ENCODE measurements at places on chromosomes 11 and 22.

GRCh38 chr11:118953265-118953664 lies 2.8 kb upstream of the UPK2 start:
- no peak for DNase-seq

DNA sequence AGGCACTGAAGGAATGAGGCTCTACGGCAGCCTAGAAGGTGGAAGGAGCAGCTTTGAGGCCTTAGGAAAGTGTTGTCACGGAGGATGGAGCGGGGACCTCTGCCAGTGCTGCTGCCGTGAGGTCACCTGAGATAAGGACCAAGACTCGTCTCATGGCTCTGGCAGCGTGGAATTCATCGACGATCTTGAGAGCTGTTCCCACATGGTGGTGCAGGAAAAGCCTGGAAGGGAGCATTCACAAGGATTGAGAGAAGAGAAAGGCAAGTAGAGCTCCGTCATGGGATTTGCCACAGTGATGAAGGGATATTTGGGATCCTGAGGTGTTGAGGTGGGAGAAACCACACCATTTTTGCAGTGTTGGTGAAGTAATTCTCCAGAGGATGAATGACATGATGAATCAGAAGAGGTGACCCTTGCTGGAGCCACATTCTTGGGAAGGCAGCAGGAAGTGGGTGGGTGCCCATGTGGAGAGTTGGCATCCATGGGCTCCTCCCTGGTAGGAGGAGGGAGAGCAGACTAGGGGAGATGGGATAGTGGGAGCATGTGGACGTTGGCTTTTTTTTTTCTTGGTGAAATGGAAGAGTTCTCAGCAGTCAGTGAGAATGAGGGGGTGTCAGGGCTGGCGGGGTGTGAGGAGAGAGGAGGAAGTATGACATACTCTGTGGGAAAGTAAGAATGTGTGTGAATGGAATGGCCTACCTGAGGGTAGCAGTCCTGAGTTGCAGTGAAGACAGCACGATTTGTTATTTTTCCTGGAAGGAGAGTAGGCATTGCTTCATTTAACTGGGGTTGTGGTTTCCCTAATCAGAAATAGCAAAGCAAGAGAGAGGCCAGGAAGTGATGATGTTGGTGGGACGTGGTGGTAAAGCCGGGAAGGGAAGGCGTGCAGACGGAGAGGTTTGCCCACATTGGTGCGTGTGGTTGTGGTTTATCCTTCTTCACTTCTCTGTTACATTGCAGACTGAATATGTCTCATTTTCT lies 11.1 kb downstream of the PPP6R3 start:
- no peak for DNase-seq

DNA sequence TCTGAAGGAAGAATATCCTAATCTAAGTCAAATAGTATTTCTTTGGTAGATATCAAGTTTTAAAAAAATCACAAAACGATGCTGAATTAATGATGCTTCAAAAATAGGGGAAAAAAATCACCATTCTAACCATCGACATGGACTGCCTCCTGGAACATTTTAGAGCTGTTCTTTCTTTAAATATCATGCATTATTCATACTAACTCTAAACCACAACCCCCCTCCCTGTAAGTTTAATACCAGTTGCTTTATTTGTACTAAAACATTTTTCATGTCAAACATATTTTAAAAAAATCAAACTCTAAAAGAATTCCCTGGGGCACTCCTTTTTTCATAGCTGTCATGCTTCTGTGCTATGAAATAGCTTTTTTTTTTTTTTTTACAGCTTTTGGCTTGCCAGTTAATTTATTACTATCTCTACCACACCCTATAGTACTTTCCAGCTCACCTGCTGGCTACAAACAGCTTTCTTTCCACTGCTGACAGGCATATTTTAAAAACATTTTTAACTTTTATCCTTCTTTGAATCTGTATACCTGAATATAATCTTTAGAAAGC lies 256.9 kb downstream of the SOX6 start:
- DNase-seq: no peak

DNA sequence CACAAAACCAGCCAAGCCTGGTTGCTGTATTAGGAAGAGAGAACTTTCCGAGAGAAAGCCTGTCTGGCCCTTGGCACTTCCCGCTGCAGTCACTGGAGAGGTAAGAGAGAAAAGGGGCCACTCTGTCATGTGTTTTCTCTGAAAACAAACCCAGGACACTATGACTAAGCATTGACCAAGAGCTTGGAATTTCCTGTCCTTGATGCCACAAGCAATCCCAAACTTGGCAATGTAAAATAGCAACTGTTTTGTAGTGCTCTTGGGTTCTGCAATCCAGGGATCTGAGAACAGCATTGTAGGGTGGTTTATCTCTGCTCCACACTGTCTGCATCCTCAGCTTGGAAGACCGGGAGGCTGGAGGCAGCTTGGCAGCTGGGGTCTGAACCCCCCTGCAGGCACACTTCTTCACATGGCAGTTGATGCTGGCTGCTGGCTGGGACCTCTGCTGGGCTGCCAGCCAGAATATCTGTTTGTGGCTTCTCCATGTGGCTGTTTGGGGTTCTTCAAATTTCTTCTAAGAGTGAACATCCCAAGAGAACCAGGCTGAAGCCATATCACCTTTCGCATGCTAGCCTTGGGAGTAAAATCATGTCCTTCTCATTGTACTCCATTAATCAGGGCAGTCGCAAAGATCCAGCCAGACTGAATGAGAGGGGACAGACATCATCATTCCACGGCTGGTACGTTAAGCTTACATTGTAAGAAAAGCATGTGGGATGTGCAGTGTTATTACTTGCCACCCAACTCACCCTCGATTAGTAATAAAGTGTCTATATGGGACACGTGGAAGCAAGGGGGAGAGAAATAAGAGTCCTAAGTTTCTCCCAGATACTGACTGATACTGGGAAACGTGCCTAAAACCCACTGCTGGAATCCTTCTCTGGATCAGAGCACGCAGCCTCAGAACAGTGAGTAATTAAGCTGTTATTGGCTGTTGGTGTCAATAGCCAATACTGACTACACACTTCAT lies 537.4 kb upstream of the B3GAT1 start:
- no peak for DNase-seq

DNA sequence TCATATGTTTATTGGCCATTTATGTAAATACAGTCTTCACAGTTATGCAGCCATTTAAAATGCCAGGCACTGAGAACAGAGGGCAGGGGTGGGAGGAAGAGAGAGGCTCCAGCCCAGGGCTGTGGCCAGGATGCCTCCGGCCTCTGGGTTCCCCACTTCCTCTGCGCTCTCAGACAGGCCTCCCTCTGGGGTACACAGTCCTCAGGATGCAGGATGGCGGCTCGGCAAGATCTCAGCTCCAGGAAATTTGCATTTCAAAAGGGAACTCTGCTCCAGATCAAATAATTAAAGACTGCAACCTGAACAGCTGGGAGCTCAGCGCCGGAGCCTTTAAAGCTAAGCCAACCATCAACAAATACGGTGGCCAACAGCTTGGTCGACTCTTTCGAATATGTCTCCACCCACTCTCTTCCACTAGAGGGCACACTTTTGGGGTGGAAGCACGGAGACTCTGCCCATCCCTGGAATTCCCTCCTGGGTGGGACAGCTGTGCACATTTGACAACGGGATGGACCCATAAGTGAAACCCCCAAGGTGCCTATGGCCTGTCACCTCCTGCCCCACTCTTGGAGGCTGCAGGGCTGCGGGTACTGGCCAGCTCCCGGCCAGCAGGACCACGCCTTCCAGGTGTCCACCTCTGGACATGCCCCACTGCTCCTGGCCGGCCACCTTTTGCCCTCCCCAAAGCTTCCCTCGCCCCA lies 1044.7 kb downstream of the BRD1 start:
- no peak for DNase-seq

DNA sequence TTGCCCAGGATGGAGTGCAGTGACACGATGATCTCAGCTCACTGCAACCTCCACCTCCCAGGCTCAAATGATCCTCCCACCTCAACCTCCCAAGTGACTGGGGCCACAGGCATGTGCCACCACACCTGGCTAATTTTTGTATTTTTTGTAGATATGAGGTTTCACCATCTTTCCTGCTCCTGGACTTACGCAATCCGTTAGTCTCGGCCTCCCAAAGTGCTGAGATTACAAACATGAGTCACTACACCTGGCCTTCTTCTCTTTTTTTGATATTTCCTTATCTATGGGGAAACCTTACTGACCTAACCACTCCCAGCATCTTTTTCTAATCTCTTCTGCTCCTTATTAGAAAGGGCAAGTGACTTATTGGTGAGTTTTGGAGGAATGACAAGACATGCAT lies 121.7 kb upstream of the CHORDC1 start:
- DNase-seq: no peak

GRCh38 chr22:48919187-48919590 lies 908.5 kb downstream of the BRD1 start:
- no peak for DNase-seq

DNA sequence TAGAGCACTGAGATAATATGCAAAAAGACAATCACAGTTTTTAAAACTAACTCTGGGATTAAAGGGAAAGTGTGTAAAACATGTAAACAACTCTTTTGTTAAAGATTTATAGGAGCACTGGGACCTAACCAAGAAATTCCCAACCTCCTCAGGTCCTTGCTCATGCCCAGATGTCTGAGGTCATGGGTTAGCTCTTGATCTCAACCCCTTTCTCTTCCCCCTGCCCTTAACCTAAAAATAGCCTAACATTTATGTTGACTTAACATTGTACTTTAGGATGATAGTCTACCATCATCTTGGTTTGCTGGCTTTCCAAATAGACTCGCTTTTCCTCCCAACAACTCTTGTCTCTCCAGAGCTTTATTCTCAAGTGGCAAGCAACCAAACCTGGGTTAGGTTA lies 258.2 kb upstream of the FAT3 start:
- DNase-seq: no peak

DNA sequence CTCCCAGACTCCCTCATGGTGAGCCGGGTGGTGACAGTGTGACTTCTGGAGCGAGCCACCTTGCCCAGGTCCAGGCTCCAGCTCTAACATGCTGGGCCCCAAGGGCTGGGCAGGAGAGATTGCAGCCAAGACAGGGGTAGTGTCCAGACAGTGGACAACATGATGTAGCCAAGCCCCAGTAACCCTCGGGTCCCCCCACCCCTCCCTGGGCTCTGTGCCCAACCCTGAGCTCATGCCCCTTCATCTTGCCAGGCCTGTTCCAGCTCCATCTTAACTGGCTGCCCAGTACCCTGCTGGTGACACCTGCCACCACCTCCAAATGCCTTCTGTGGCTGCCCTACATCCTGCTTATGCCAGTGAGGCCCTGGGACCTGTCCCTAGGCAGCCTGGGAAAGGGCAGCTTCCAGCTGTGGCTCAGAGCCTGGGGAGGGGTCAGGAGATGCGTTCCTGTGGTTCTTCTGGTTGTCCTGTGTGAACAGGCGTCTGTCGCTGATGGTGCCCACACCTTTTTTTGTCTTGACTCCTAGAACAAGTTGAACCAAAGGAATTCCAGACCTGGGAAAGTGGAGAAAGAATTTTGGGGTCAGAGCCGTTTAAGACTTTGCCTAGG lies 12.5 kb upstream of the SYT12 start:
- no peak for DNase-seq

GRCh38 chr11:8871171-8871775 lies 39.7 kb upstream of the AKIP1 start:
- no peak for DNase-seq

DNA sequence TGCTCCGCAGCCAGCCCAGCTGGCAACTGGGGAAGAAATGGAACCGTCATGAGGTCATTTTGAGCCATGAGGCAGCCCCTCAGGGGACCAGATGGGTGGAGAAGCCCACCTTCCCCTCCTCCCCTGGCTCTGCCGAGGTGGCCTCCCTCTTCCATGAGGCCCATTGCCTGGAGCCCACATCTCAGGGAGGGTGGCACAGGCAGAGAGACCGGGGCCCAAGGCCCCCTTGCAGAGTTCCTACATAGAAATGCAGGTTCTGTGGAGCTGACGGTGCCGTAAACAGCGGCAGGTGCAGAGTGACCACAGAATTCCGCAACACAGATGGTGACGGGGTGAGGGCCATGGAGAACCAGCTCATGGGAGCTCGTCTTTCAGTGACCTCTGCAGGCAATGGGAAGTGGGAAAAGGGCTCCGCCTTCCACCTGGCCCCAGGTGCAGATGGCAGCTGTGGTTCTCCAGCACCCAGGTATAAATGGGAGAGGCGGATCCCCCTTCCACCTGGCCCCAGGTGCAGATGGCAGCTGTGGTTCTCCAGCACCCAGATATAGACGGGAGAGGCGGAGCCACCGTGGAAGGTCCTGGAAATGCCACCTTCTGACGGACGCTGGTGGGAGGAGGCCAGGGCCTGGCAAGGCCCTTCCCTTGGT lies 765.4 kb downstream of the BRD1 start:
- DNase-seq: no peak

- DNase-seq: no peak
These were observed 37.3 kb downstream of the FLI1 start for GRCh38 chr11:128731041-128731663.

- no peak for DNase-seq
These were observed 22.5 kb downstream of the CLPB start for GRCh38 chr11:72411623-72412419.

- no peak for DNase-seq
These were observed 2.1 kb upstream of the CARNS1 start for GRCh38 chr11:67413266-67413849.

DNA sequence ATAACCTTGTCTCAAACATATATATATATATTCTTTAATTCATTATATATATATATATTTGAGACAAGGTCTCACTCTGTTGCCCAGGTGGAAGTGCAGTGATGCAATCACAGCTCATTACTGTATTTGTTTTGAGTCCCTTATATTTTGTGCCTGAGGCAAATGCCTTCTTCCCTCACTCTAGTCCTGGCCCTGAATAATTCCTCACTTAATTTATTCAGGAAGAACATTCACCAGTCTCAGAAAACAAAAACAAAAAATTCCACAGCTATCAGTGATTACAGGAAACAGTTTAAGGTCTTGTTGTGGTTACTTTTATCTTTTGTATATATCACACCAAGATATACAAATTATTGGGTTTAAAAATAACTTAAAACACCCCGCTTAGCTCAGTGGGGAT lies 155.7 kb downstream of the CWF19L2 start:
- no peak for DNase-seq

DNA sequence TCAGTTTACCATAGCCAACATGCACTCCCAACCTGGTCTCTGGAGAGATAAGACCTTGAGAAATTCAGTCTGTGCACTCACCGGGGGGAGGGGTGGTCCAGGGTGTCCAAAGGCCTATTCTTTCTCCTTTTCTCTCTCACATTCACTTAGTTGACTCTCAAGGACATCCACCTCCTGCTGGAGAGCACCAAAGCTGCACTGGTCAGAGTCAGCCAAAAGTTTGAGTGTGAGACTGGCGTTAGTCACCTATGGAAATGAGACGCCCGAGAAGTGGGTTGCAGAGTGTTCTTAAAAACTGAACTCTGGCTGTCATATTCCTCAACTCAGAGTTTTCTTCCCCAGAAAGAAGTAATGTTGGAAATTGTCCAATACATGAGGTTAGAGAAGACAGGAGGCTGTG lies 5.0 kb upstream of the UBQLNL start:
- no peak for DNase-seq
